ENCODE measurements at places on chromosomes 13 and 19.

- DNase-seq, result no peak
Observed at GRCh38 chr19:17376935-17377600, at the start of gene PLVAP. Gene PLVAP, minus strand, starts transcription at chr19:17377342. Its CDS starts 54 bp downstream, at chr19:17377288.

DNA sequence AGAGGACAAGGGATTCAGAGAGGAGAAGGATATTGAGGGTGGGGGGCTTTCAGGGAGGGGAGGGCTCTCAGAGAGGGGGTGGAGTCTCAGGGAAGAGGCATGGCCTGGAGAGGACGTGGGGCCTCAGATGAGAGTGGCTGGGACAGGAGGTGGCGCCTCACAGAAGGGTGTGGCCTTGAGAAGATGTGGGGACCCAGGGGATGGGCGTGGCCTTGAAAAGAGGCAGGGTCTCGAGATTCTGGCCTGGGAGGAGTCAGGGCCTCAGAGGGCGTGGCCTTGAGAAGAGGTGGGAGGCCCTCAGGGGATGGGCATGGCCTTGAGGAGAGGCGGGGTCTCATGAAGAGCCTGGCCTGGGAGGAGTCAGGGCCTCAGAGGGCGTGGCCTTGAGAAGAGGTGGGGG is 23.7 kb upstream of the TNFSF14 start:
- no peak for DNase-seq

DNA sequence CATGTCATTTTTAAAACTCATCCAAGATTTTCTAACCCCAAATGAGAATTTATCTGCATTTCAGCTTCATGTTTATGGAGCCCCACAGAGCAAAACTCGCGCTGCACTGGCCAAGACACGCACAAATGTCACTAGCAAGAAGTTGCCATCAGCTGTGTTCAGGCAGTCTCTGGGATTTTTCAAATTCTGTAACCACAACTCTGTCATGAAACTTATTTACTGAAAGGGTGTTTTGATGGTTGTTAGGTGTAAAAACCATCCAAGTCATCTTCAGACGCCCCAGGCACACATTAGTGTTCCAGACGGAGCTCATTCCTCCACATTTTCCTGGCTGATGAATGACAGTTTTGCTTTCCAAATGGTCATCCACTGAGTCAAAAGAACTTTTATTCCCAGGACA is 63.4 kb downstream of the SLC7A1 start:
- DNase-seq, result no peak

DNA sequence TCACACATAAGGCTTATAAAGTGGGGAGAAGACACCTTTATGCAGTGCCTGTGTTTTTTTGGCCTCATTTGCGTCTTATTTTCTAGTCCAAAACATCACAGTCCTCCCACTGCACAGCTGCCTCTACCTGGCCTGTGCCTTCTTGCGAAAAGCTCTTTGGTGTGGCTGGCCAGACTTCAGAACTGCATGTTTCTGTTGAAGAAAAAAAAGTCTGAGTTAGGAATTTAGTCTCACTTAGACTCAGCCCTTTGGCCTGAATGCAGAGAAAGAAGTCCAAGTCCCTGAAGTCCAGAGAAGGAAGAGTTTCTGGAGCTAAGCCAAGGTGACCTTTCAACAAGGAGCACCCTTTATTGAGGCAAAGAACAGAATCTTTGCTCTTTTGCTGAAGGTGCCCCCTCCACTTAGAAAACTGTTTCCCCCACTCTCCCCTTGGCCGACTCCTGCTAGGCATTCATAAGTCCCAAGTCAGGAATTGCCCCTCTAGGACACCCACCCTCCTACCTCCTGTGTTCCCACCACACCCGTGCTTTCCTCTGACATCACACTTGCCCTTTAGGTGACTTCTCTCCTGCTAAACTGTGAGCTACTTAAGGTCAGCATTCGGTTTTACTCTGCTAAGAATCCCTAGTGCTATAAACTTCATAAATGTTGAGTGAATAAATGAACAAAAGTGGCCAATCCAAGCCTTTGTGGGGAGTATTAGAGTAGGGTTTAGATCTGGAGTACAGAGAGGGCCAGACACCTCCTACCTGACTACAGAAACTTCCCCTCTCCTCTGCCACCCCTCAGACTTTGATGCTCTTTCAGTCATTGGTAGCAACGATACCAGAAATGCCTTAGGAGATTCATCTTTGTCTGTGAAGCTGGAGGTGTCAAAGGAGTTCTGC is 226.8 kb downstream of the LACC1 start:
- no peak for DNase-seq

DNA sequence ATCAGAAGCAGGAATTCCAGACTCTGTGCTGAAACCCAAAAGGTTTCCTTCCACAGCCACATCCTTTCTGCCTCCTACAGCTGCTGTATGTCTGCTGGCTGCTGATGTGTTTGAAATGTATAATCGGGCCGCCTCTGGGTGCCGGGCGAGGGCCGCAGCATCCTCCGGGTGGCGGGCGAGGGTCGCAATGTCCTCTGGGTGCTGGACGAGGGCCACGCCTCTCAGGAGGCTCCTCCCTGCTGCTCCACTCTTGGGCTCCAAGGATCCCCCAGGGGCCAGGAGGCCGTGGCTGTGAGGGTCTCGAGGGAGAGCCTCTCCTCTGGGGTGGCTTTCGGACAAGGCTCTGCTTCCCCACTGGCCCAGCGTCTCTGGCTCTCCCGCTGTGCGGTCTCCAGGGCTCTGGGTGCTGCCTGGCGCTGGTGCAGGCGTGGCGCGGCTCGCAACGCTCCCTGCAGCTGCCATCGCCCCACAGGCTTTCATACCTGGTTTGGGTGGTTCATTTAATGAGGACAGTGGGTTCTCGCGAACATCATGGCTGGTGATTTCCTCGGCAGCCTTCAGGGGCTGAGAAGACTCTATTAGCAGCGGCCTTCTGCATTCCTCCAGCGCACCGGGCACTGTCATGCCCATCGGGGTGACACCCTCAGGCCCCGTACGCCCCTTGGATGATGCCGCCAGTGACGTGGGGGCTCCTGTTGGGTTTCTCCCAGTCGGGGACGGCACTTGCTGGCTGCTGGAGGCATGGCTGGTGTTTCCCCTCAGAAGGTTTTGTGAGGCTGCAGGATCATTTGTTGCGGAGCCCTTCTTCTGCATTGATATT is 41.8 kb upstream of the GRTP1 start:
- DNase-seq, result no peak

GRCh38 chr19:2034729-2035589 is 16.1 kb downstream of the MKNK2 start:
- DNase-seq, result no peak

Data from activated gamma-delta T cell treated with anti-CD3 and anti-CD28 coated beads, Interleukin-2, amount 50 U/mL, for 16 hours (primary cell).